NCI-H2081 treated with DMSO at 0.1 percent for 48 hours (cell line): ENCODE measurements at places on chromosomes 2 and 18.

DNA sequence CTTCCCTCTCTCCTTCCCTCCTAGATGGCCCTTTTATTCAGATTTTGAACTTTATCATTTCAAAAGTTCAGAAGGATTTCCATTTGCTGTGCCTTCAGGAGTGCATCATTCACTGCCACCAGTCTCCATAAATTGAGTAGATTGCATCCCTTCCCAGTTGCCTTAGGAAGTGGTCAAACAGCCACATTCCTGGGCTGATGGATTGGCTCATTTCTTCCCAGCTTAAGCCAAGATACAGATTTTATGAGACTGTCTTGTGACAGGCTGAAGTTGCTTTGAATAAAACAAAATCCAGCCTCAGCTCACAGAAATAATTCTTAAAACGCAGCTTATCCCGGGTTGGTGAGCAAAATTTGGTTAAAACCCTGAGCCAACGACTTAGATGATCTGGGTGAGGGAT is 9.8 kb downstream of the NRP2 start:
- DNase-seq = no peak

- no peak for DNase-seq
Observed at GRCh38 chr2:190254063-190254850, 65.4 kb downstream of the HIBCH start.

GRCh38 chr2:183063083-183063482 is 15.5 kb upstream of the DUSP19 start:
- DNase-seq = no peak

DNA sequence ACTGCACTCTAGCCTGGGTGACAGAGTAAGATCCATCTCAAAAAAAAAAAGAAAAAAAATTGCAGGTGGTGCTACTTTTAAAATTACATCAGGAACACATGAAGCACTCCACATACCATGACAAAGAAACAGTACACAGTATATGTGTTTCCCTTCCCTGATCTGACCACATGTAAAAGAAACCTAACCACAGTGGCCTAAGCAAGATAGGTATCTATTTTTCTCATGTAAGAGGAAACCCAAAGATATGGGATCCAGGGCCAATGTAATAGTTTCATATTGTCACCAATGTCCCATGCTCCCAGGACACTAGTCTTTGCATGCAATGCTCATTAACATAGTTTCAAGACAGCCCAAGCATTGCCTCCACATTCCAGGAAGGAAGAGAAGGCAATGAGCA is 99.9 kb downstream of the DYM start:
- no peak for DNase-seq

- DNase-seq = no peak
Observed at GRCh38 chr18:58768293-58768974, 96.2 kb upstream of the ZNF532 start.

DNA sequence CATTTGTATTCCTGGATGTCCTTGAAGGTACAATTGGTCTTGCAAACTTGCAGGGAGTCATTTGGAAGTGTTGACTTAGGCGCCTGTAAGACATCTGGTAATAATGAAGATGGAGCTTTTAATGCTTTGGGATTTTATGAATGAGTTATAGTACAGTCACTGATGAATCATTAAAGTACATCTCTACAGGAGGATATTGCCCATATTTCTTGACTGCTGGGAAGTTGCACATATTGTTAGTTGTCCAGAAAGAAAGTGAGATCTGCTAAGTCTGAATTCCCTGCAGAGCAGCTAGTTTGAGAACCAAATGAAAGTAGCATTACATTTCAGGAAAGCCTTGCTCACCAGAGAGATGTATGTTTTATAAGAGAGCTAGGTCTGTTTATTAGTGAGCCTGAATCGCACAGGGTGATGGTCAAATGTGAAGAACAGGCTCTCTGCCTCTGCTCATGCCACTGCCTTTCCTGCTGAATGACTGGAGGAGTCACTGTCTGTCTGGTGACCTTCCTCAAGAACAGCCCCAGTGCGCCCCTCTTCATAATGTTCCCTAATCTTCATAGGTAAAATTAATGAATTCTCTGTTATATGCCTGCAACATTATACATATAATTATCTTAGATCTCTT is 138.9 kb upstream of the KLHL14 start:
- no peak for DNase-seq

GRCh38 chr2:120434492-120435308 is 88.8 kb downstream of the INHBB start:
- DNase-seq = no peak

DNA sequence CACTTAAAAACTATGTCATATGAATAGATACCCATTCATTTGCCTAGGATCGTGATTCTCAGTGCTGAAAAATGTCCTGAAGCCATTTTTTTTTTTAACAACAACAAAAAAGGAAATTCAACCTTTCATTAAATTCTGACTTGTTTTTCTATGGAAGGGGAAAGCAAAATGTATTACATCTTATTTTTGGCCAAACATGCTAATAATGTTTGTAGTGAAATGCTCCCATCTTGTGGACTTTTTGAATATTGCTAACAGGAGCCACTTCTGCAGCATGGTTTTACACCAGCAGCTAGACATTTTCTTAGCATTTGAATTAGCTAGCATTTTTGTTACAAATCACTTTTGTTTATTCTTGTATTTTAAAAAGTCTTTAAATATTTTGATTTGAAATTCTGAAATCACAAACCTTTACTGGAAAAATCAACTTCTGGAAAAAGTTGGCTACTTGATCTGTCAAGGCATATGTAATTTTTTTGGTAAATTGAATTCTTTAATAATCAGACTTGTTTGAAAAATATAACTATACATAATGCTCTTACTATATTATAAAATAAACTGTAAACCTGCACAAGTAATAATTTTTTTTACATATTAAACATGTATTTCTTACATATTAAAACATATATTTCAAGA is 75.8 kb downstream of the KIDINS220 start:
- peak; percentile 30 for DNase-seq

DNA sequence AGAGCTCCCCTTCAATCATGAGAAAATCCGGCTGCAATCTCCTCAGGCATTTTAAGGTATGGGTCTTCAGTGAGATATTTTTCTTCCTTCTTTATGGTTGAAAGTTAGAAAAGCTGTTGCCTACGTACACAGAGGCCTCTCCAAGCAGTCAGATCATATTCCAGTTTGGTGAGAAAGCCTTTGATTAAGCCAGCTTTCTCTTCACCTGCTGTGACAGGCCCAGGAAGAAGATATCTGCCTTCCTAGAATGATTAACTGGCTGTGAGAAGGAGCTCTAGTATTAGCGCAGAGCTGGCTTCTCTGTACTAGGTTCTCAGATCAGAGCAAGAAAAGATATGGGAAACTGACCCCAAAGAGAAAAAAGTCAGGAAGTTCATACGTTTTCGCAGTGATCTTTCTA is 585.0 kb upstream of the CHAC2 start:
- DNase-seq = no peak

DNA sequence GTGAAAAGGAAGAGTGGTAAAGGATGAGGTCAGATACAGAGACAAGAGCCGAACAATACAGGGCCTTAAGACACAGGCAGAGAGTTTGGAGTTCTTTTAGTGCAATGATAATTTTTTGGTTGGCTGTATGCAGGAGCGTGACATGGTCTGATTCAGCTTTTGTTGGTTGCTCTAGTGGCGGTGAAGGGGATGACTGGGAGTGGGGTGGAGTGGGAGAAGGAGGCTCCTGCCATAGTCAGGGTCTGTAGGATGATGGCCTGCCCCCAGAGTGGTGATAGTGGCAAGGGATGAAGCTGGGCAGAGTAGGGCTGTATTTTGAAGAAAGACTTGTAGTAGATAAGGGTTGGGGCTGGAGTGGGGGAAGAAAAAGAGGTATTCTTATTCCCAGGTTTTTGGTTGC is 306.6 kb upstream of the VWC2L start:
- no peak for DNase-seq

GRCh38 chr2:106363791-106364190 is 104.4 kb downstream of the RGPD3 start:
- DNase-seq = no peak

DNA sequence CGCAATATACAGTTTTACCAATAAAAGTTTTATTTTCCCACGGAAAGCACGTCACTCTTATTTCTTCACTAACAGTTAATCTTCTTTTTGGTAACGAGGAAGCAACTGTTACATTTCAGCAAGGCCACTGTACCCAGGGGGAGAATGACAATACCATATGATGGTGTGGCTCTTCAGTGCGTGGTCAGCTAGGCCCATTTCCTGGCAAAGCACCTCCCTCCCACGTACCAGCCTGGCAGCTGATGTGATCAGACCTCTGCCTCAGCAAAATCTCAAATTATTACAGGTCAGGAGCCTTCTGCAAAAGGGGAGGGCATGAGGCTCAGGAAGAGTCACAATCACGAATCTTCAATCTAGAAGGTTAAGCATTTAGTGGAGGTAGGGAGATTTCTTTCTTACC is 55.4 kb downstream of the KLF7 start:
- DNase-seq = no peak

DNA sequence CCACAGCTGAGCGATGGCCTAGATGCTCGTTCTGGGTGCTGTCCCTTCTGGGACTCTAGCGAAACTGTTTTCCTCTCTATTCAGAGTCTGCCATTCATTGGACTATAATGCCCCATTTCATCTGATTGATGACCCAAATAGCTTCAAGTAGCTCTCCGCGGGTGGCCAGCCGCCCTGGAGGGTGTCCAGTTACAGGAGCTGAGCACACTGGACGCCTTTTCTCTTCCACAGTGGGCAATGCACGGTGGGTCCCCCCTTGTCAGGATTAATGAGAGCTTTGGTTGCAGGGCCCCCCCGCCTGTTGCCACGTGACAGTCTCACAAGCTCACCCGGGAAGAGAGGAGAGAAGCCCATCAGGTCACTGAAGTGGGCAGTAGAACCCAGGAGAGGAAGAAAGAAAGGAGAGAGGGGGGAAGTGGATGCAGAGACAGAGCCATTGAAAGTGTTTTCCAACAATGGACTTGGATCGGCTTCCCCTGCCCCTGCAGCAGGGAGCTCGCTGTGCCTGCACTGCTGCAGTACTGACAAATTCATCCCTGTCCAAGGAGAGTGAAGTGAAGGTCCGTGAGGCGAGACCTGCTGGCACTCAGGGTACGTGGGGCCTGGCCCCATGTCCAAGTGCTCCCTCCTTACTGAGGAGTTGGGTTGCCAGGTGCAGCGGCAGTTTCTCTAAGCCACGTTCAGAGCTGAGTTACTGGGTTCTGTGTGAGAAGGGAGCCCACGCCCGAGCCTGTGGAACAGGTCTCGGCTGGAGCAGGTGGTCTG is 44.8 kb downstream of the DIPK1C start:
- DNase-seq = no peak

DNA sequence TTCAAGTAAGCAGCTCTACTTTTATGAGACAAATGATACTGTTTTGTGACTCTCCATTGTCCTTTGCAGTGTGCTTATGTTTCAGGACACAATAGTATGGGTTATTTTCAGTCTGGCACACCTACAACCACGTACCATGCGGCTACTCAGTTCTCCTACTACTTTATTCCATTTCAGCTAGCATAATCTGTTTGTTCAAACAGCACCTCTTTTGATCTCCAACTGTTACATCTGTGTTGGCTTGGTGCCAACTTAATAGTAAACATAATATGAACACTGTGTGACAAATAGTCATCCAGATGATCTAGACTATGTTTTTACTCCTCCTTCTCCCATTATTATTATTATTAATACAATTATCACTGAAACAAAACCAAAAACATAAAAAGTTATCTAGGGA is 40.5 kb downstream of the MYO3B start:
- DNase-seq = peak; percentile 82

DNA sequence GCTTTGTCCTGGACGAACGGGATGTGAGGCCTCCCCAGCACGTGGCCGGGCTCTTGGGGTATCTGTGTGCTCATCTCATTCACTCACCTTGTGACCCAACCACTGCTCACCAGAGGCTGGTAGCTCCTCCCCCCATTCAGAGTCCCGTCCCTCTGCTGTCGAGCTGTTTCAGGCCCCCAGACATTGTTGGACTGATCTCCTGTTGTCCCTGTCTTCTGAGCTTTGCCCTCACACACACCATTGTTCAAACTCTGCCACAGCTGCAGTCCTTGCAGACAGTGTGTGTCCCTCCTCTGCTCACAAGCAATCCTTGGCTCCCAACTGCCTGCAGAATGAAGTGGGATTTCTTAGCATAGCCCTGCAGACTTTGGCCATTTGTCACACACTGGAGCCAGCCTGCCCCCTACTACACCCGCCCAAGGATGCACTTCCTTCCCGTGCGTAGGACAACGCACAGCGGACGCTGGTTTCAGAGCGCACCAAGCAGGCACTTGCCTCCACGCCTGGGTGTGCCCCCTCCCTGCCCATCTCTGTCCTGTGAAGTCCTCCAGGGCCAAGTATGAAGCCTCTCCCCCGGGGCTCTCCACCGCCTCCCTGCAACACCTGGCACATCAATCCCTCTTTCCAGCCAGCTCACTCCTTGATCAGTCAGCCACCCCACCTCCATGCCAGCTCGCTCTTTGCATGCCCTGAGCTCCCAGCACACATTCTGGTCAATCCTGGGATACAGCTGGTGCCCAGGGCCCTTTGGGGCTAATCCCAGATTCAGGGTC is 16.5 kb upstream of the PRLH start:
- no peak for DNase-seq

GRCh38 chr18:71329114-71329513 is 1040.3 kb downstream of the SOCS6 start:
- DNase-seq = no peak

GRCh38 chr2:119943058-119943457 is 69.8 kb upstream of the EPB41L5 start:
- DNase-seq = no peak

GRCh38 chr2:77566582-77566981 is 44.4 kb upstream of the LRRTM4 start:
- no peak for DNase-seq
